ENCODE measurements at places on chromosomes 12 and 14.

DNA sequence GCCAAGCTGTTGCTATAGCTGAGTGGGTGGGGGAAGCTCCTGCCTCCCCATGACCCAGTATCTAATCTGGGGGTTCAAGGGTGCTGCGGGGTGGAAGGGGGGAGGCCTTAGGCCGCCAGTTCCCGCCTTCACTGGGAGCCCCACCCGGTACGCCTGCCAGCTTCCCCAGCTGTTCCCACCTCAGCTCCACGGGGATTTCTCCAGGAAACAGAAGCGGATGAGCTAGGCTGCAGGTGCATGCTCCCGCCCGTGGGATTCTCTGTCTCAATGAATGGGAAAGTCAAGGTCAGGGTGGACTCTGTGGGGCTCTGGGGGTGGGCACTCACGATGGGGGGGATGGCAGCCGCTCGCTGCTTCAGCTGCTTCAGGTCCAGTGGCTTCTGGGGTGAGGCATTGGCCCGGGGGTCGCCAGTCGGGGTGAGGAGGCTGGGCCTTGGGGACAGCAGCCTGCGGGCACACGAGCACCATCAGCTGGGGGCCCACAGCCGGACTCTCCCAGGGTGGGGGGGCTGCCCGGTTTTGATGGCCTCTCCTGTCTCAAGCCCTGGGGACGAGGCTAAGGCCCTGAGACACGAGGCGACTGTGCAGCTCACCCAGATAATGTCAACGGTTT lies 68.6 kb downstream of the RFLNA start:
- DNase-seq: no peak

GRCh38 chr12:50102646-50103309 lies 1.0 kb upstream of the GPD1 start:
- DNase-seq: no peak

GRCh38 chr12:130815028-130815741 lies 23.9 kb downstream of the STX2 start:
- no peak for DNase-seq

- no peak for DNase-seq
These were observed 106.1 kb downstream of the PTPN11 start for GRCh38 chr12:112524676-112525425.

DNA sequence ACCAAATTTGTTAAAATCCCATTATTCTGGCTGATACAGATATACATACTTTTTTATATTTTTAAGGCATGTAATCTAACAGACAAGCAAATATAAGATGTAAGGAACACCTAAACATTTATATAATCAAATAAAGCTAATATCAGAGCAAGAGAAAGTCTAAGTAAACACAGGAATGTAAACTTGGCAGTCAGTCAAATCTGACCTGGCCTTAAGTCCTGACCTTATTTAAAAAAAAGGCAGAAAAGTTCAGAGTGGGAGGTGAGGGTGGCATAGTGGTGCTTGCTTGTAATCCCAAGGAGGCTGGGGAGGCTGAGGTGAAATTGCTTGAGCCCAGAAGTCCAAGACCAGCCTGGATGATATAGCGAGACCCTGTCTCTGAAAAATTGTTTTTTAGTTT lies 152.6 kb downstream of the DERA start:
- DNase-seq: no peak

DNA sequence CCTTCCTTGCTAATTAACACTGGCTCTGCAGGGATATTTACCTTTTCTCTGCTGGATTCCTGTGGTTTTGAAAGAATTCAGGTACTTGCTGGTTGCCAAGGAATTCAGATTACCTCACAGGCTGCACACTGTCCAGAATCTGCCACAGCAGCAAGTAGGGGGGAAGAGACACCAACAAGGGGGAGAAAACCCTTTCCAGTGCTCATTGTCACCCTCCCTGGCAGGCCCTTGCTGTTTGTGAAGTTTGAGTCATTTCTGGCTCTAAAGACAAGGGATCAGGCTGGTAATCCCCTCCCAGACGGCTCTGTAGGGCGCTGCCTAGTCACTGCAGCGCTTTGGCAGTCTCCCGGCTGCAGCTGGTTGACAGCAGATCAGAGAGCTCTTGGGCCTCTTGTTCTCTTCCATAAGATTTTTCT lies 50.8 kb downstream of the TTLL5 start:
- no peak for DNase-seq

GRCh38 chr12:31474751-31475150 lies 116.2 kb downstream of the DENND5B start:
- no peak for DNase-seq

- no peak for DNase-seq
These were observed 463.9 kb downstream of the GALC start for GRCh38 chr14:87529081-87529480.

GRCh38 chr14:103671911-103672310 lies 42.9 kb downstream of the KLC1 start:
- DNase-seq: no peak

DNA sequence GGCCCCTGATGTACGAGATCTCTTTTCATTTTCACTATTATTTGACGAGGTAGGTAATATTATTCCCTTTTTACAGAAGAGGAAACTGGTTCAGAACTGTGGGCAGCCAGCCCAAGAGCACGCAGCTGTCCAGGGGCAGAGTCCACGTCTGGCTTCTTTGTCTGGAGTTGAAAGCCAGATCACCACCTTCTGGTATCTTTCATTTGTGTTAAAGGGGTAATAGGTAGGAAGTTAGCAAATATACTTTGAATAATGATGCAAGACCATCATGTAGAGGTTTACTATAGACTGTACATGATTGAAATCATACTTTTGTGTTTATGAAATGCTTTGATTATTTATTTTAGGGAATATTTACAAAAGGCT lies 144.1 kb upstream of the AMIGO2 start:
- no peak for DNase-seq

DNA sequence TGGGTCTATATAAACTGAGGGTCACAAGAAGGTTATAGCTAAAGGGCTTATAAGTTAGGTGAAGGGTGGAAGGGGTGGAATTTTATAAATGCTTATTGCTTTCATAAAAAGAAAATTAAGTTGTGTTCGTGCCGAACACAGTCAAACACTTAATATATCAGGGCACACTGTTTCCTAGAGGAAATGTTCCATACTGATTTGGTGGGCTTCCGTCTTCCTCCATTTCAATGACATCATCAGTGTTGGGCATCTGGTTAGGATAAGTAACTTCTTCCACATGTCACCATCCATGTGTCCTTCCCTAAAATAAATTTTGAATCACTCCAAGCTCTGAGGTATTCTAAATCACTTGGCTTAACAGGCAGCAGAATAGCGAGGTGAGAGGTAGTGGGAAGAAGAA lies 466.4 kb downstream of the MED13L start:
- DNase-seq: no peak

DNA sequence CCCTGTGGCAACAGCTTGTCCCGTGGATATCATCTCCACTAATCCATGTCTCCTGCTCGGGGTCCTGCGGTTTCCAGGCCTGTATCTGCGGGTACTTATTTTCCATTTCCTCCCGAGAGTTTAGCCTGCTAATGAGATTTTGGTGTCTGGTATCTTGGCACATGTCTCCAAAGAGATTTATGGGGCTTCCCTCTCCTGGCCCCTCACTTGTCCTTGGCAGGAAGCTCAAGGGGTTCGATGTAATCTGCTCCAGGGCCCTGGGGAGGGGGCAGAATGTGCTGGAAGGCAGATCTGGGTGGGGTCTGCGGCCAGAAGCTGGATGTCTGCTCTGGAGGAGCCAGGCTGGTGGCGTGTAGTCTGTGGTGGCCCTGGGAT lies 85.7 kb downstream of the KIF26A start:
- no peak for DNase-seq

GRCh38 chr14:101122237-101123141 lies 219.0 kb upstream of the RTL1 start:
- no peak for DNase-seq

GRCh38 chr12:120099738-120100137 lies 16.8 kb downstream of the RAB35 start:
- DNase-seq: no peak

GRCh38 chr14:76104802-76105355 lies 46.8 kb upstream of the GPATCH2L start:
- no peak for DNase-seq

DNA sequence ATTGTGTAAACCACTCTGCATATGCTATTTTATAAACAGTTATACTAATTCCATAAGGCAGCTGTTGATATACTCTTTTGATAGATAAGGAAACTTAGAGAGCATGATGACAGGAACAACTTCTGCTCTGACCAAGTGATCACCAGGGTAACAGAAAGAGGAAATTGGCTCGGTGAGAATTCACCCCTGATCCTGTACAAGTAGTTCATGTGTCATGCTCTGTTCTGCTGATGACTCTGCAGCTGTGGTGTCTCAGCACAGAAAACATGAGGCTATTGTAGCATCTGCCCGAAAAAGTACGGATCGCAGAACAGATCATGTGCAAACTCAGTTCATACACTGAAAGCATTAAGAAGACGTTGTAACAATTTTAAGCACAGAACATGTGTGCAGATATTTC lies 345.0 kb downstream of the LRIG3 start:
- no peak for DNase-seq

DNA sequence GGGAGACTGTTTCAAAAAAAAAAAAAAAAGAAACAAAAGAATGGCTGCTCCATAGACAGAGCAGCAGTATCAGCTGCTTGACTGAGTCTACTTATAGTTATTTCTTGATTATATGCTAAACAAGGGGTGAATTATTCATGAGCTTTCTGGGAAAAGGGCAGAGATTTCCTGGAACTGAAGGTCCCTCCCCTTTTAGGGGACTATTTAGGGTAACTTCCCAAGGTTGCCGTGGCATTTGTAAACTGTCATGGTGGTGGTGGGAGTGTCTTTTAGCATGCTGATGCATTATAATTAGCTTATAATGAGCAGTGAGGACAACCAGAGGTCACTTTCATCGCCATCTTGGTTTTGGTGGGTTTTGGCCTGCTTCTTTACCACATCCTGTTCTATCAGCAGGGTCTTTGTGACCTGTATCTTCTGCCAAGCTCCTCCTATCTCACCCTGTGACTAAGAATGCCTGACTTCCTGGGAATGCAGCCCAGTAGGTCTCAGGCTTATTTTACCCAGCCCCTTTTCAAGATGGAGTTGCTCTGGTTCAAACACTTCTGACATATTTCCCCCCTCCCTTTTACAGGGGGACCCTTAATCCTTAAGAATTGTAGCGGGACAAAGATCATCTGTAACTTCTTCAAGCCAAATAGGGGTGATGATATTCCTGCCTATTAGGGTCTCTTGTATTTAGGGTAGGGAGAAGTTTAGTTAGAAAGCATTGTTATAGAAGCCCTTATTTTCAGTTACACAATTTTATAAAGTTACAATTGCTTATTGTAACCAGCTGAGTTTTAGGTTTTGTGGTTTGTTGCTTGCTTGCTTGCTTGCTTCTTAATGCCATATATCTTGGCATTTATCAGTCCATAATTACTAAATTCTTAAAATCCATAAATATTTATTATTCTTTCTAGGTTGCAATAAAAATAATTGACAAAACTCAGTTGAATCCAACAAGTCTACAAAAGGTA lies 42.5 kb downstream of the MARK3 start:
- peak; percentile 31 for DNase-seq

- DNase-seq: no peak
These were observed 198.8 kb downstream of the KITLG start for GRCh38 chr12:88381466-88381865.

DNA sequence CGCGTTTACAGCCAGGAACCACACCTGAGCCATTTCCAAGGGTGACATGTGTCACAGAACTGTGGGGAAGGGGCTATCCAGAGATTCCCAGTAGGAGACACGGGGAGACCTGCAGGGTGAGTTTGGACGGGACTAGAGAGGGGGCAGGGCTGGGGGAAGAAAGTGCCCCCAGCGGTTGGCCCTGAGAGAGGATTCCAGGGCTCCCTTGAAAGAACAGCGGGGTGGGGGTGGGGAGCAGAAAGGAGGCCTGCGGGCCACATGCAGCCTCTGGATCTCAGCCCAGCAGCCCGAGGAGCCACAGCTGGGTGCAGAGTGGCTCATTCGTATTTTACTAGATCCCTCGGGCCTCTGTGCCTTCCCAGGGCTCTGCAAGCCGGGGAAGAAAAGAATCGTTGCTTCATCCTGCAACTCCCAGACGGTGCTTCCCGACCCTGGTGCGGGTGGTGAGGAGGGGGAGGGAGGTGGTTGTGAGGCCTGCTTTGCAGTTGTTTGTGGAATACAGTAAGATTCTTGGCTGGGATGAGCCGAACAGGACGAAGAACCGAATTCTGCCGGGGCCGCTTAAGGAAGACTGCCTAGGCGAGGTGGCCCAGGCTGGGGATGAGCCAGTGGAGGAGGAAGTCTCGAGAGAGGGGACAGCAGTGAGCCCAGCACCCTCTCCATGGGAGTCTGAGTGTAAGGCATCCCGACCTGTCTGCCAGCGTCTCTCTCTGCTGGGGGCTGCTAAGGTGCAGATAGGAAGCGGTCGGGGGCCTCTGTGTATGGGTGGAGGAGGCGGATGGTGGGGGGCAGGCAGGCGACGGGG lies 36.1 kb upstream of the ANKRD9 start:
- no peak for DNase-seq

- DNase-seq: no peak
These were observed 7.8 kb upstream of the SP7 start for GRCh38 chr12:53343969-53344368.

DNA sequence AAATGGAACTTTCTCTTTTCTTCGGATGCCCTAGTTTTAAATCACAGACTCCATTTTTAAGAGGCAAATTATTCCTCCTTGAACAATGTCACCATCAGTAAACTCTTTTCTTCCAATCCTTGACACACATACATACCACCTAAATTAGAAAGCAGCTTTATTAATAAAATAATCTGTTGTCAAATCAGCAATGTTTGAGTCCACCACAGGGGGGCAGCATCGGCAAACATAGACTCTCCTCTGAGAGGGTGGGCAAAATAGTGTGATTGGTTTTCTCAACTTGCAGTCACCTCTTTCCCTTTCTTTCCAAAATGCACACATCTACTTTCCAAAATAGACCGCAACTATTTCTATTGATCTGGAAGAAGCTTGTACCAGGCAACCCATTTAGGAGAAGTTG lies 438.4 kb upstream of the OR4E1 start:
- DNase-seq: peak; percentile 34

DNA sequence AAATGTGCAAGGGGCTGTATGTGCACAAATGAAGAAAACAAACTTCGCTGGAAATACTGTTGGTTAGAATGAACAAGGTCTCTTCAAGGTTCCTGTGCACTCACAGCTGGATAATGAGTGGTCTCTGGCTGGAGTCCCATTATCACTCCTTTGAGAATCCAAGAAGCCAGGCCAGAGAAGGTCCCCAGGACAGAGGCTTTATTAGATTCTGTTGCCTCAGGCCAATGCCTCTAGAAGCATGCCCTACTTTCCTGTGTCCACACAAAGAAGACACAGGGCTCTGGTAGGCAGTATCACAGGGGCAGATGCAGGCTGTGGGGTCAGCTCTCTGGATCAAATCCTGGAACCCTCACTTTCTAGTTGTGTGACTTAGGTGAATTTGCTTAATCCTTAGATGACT lies 384.7 kb downstream of the GRIN2B start:
- no peak for DNase-seq
